ENCODE measurements at places on chromosomes 16 and 17.

- no peak for DNase-seq
Measured at GRCh38 chr16:75862098-75862386, 135.8 kb upstream of the CPHXL start.

DNA sequence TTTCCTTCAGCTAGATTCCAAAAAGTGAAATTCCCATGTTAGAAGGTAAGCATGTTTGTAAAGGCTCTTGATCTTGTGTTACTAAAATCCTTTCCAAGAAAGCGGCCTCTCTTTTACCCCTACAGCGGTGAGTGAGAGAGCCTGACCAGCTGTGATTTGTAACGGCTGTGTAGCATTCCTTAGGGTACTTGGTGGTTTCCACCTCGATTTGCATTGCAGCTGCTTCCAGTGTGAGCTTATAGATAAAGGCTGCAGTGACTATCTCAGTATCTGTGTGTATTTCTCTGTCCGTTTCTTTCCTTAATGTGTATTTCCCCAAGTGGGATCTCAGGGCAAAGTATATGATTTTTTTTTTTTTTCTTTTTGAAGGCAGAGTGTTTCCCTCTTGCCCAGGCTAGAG lies 169.4 kb downstream of the SNX29 start:
- no peak for DNase-seq

DNA sequence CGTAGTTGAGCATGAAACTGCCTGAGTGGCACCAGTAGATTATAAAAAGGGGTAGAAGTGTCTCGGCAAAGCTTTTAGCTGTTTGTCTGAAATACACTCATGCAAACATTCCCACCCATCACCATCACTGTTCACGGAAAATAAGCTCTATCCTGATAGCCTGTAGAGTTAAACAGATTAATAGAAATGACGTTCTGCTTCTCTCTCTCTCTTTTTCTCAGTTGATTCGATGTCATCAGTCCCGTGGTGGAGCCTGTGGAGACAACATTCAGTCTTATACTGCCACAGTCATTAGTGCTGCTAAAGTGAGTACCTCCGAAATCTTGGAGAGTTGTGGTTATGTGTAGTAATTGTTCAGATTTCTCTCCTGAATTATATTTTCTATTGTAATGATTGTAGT lies 224.7 kb downstream of the BCAS3 start:
- DNase-seq, result no peak

GRCh38 chr16:7615565-7615964 lies 282.9 kb downstream of the RBFOX1 start:
- DNase-seq, result no peak

DNA sequence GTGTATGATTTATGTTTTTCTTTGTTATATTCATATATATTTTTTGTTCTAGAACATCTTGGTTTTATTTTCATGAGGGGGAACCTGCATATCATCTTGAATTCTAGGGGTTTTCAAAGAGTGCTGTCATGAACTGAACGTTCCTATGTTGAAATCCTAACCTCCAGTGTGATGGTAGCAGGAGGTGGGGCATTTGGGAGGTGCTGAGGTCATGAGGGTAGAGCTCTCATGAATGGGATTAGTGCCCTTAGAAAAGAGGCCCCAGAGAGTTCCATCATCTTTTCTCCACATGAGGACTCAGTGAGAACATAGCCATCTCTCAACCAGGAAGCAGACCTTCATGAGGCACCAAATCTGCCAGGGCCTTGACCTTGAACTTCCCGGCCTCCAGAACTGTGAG lies 34.6 kb upstream of the CCDC182 start:
- DNase-seq, result no peak

DNA sequence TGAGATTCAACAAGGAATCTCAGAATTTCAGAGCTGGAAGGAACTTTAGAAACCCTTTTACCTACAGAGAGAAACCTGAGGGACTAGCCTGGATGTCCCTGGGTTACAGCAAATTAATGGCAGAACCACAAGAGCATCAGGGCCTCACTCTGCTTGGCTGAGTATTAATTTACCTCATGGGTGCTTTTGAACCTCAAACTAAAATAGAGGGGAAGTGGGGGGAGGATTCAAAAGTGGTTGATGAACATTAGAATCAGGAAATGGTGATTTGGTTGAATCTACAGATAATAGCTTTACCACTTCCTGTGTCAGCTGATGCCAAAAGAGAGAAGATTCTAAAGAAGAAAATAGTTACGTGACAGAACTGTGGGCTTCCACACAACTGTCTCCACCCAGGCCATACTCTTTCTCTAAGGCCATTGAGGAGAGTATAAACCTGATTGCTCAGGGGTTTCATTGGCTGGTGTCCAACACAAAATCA lies 11.3 kb upstream of the SKAP1 start:
- no peak for DNase-seq

DNA sequence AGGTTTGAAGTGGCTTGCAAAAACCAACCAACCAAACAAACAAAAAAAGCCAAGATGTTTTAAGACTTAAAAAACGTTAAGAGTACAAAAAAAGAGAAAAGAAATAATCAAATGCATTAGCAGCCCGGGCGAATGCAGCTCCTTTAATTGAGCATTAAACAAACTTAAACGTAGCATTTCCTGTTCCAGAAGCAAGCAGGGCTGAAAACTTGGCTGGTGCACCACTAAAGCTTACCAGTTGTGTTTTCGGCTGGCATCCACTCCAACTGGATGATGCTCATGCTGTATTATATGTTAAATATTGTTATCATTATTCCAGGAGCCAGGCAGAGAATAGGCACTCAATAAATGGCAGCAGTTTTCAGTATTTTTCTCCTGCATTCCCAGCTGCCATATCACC lies 45.1 kb downstream of the IRX6 start:
- DNase-seq, result no peak

GRCh38 chr16:25922438-25922837 lies 230.7 kb downstream of the HS3ST4 start:
- DNase-seq, result no peak

DNA sequence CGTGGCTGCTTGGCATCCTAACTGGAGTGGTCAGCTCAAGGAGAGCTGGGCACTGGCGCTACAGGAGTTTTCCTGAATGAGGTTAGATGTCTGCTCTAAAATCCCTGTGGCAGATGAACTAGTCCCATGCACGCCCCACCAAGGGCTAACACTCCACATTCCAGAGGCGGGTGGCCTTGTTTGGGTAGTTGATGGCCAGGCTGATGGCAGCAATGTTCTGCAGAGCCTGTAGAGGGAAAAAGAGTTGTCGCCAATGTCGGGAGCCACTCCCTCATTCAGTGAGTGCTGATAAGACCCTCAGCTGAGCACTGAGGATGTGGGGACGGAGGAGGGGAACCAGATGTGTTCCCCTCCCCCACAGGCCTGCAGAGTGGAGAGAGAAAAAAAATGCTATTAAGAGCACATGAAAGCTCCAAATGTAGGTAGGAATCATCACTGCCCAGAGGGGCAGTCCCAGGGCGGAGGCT lies 42.5 kb upstream of the ATP2A3 start:
- no peak for DNase-seq

DNA sequence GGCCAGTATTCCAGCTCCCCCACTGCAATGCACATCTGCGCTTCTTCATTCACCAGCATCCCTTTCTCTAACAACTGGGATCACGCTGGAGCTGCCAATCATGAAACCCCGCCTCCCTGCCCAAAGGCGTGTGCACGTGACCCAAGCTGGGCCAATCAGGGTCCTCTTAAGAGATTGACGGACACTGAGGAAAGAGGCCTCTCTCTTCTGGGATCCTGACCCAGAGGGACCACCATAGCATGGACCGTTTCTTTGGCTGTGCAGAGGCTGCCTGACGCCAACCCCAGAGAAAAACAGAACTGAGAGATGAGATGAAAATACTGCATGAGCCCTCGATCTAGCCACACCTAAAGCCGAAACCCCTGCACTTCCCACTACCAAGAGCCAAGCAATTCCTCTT lies 32.0 kb downstream of the COTL1 start:
- no peak for DNase-seq

DNA sequence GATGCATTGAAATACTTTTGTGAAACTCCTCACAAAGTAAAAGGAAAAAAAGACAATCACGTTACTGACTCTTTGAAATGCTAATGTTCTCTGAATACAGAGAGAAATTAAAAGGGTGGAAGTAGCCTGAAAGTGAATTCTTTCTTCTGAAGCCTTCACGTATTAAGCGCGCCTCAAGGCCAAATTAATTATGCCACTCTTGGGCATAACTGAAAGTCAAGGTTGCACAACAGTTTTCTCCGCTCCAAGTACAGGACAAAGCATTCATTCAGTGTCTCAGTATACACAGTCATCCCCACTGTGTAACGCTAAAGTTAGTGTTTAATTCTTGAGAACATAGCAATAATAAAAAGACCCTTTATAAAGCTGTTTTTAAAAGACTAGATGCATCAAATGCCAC lies 21.5 kb downstream of the PARN start:
- DNase-seq, result no peak

- DNase-seq, result no peak
Measured at GRCh38 chr17:40498281-40499084, 2.9 kb downstream of the TNS4 start.

DNA sequence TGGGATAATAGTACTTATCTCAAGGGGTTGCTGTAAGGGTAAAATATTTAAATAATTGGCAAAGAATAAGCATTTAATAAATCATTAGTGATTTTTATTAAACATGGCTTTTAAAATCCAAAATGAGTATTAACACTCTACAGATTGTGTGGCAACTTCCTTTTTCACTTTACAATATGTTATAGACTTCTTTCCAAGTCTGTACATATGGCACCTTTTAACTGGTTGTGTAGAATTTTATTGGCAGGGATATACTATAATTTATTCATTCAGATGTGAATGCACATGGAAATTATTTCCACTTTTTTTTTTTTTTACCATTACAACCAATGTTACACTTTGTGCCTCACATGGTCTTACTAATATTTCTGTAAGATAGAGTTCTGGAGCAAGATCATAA lies 15.7 kb upstream of the NLRP1 start:
- no peak for DNase-seq
